CD8-positive, alpha-beta memory T cell (primary cell): ENCODE measurements at places on chromosomes 2 and 18. TPM values are rescaled to one million over a fixed set of nuclear protein-coding genes. Genes with fewer than 3 reads are reported as not detected.

Gene SERPINB13
- not detected for total RNA-seq

Gene PSMA8
- total RNA-seq: 1.4 TPM

Gene LINC00305
- total RNA-seq: not detected

Gene FAP
- total RNA-seq: not detected

Gene EN1
- not detected for total RNA-seq

Gene NPPC
- total RNA-seq: not detected

Gene SP5
- not detected for total RNA-seq

Gene SLC25A12
- total RNA-seq: 22.2 TPM

Gene FIGN
- total RNA-seq: not detected

Gene NAT8
- total RNA-seq: not detected

Gene NOSTRIN
- total RNA-seq: not detected

Gene EFR3B
- 0.27 TPM for total RNA-seq
